ENCODE measurements at places on chromosomes 16 and 17.
A peak's percentile ranks its signal among the peaks of the same experiment; 100 is the strongest.

DNA sequence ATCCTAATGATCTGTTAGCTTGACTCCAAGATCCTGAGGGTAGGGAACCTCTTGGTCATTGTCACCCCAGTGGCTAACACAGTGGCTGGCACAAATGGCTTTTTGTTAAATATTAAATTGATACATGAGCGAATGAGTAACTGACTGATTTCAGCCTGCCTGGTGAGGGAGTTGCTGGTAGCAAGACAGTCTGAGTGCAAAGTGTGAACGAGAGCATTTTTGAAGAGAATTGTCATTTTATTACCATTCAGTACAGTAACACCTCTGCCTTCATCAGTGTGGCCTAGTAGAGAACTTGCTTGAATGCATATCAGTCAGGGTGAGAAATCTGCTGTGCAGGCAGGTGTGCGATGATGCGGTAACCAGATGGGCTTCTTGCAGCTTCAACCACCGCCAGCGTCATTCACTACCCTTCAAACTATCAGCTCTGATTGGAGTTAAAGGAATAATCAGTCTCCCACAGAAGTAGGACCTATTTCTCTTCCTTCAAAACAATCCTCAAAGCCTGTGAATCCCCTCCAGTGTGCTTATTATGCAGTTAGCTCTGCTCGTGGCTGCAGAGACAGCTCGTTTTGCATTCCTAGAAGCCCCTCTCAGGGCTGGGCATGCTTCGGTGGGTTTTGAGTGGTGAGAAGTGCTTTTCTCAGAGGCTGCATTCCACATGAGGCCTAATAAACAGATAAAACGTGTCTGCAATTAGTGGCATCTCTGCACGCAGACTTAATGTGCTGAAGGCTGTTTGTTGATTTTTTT lies 29.0 kb downstream of the HEXIM2 start:
- DNase-seq, result no peak

DNA sequence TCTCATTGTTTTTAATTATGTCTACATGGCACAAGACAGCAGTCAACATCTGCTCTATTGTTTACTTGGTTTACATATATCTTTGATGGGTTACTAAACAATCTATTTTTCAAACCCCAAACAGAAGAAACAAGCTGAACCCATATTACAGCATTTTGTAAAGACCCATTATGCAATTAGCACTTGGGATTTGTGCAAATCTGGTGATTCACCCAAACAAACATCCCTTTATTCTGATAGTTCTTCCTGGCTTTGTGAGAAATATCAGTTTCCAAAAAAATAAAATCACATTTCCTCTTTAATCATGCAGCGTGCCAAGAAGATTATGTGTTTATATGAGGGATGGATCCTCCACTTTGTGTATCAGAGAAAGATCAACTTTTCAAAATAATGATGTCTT lies 16.8 kb upstream of the RBFOX1 start:
- no peak for DNase-seq

DNA sequence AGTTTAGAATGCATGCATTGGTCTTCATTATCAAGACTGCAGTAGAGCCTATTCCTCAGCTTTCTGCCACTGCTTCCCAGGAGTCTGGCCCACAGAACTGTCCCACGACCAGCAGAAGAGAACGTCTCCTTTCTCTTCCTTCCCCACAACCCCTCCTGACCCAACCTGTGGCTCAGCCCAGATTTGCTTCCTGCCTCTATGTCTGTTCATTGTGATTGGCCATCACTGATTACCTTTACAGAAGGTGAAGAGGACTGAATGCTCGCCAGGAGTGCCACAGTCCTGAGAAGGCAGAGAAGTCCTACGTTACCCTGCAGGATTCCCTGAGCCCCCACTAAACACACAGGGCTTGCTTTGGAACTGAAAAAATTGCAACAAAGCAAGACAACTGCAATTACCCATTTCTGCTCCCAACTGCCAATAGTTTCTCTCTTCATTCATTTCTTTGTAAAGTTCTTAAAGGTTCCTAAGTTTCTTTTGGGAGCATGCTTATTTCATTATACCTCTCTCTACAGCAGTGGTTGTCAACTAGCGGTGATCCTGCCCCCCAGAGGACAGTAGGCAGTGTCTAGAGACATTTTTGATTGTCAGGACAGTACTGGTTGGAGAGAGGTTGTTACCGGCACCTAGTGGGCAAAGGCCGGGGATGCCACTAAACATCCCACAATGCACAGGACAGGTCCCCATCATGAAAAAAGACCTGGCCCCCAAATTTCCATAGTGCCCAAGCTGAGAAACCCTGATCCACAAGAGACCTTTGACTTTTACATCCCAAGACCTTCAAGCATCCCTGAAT lies 4.5 kb upstream of the NAT9 start:
- no peak for DNase-seq

GRCh38 chr16:82807311-82807710 lies 180.5 kb downstream of the CDH13 start:
- no peak for DNase-seq

DNA sequence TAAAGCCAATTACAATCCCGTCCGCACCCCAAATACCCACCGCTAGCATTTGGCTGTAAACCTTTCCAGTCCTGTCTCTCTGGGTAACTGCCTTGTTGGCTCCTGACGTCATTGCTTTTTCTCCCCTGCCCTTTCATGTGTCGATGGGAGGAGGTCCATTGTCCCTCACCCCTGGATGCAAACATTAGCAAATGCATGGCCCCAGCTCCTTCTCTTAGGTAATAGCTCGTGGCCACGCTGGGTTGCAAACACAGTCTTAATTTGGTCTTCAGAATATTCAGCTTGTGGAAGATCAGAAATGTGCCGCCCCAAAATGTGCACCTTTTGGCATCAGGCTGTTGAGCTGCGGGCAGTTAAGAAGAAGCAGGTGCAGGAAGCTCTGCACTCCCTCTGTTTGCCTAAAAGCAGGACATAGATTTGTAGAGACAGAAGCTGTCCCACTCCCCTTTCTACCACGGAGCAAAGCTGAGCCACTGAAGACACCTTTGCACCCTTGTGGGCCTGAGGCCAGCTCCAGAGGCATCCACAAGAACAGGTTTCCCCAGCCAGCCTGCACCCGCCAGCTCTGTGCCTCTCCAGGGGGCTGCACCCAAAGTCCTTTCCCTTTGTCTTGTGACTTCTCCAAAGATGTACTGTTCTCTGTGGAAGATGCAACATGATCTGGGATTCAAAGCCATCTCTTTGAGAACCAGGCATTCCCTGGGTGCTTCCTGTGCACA lies 127.3 kb downstream of the MGAT5B start:
- DNase-seq, result no peak

GRCh38 chr17:9028202-9028987 lies 7.1 kb downstream of the NTN1 start:
- DNase-seq, result no peak

DNA sequence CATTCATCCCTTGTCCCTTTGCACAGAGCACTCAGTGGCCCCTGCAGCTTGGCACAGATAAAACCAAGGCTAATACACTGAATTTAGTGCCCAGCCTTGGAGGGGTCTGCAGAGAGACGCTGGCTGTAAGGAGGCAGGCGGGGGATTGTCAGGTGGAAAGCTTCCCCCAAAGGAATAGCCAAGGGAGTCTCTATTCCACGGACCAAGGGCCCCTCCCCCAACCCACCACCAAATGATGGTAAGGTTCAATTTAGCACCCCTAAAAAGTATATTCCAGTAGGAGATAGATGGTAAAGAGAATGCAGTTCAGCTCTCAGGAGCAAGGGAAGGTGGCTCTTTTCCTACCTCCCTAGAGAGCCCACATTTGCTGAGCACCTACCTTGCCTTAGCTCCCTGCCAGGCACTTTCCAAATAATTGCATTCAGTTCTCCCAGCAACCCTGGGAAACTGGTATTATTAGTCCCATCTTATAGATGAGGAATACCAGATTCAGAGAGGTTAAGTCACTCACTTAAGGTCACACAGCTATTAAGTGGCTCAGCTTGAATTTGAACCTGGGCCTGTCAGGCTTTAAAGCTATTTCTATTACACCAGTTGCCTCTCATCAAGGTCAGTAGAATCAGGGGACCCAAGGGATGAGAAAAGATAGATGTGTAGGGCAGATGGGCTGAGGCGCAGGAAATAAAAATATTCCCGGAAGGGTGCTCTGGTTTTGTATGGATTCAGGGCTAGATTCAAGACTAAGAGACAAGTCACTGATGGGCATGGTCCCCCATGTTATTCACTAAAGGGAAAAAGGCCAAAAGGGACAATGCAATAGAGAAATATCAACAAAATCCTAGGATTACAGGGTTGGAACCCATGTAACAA lies 20.0 kb upstream of the ZFHX3 start:
- no peak for DNase-seq

DNA sequence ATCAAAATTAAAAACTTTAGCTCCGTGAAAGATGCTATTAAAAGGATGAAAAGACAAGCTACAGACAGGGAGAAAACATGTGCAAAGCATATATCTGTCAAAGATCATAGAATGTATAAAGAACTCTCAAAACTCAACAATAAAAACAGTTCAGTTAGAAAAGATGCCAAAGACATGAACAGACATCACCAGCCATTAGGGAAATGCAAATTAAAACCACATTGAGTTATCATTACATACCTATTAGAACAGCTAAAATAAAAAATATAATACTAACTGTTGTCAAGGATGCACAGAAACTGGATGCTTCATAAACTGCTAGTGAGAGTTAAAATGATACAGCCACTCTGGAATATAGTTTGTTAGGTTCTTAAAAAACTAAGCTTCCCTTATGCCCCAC lies 58.8 kb downstream of the NFATC3 start:
- no peak for DNase-seq

DNA sequence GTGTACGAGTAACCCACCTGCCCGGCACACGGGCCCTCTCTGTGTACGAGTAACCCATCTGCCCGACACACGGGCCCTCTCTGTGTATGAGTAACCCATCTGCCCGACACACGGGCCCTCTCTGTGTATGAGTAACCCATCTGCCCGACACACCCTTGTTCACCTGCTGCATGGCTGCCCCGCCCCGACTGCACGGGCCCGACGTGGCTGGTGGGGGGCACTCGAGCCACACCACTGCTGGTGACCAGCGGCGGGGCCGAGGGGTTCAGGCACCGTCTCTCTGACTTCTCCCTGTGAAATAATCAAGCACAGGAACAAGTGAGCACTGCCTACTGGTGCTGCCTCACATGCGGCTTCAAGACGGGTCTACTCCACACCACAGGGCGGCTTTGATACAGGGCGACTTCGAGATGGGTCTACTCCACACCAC lies 22.1 kb downstream of the MAP1LC3B start:
- no peak for DNase-seq

DNA sequence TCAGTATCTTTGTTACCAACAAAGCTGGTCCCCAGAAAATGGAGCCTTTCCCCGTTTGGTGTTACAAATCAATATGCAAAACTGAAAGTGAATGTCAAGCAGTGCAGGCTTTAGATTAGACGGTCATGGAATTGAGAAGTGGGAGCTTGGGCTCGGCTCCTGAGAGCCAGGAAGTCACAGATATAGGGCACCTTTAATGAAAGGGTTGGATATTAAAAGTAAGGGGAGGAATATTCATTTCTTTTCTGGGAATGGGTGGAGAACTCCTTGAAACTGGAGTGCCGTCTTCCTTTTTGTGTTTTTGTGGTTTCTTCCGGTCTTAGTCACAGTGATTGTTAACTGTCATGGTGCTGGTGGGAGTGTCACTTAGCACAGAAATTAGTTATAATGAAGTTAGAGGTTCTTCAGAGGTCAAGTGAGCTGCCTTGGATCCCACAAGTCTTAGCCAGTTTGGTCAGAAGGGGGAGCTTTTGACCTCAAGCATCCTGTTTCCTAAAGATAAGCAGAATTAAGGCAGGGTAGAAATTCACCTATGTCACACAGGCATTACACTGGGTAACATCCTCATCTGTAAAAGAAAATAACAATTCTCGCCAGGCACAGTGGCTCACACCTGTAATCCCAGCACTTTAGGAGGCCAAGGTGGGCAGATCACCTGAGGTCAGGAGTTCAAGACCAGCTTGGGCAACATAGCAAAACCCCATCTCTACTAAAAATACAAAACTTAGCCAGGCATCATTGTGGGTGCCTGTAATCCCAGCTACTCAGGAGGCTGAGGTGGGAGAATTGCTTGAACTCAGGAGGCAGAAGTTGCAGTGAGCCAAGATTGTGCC lies 9.6 kb upstream of the EIF1 start:
- peak; percentile 58 for DNase-seq

- no peak for DNase-seq
Measured at GRCh38 chr16:8808613-8809353, 11.1 kb downstream of the PMM2 start.

GRCh38 chr17:18974407-18975149 lies 22.6 kb downstream of the SLC5A10 start:
- DNase-seq, result no peak

GRCh38 chr17:64982139-64982915 lies 63.0 kb upstream of the LRRC37A3 start:
- DNase-seq, result no peak

GRCh38 chr16:67537270-67537635 lies 8.6 kb downstream of the RIPOR1 start:
- peak; percentile 33 for DNase-seq

DNA sequence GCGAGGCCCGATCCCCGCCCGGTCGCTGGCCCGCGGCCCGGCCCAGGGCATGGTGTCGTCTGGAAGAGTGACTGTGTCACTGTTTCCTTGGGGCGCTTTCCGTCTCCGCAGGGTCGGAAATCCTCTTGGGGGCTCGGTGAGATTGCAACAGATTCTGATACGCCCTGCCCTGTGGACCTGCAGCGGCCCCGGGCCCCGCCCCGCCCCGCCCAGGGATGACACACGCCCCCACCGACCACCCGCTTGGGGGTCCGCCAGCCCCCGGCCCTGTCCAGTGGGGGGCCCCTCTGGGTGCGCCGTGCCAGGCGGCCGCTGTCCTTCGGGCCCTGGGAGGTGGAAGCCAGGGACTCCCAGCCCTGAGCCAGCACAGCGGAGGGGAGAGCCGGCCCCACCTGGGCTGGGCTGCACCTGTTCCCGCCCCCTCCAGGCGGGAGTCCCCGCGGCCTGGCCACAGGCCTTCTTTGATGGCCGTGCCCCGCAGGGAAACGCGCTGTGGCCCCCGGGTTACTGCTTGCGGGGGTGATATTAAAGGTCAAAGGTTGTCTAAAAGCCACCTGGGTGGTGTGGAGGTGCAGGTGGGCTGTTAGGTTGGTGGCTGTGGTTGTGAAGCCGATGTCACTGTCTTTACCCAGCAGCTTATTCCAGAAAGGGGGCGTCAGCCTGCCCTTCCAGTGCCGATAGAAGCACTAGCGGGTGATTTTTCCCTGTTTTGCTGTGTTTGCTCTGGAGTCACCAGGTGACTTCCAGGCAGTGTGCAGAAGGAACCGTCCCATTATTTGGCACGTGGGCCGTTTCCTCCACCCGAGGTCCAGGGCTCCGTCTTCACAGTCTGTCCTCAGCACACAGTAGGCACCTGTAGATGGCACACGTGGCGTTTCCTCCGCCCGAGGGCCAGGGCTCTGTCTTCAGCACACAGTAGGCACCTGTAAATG lies 752 bp downstream of the TBC1D24 start:
- peak; percentile 8 for DNase-seq

GRCh38 chr17:74332763-74333283 lies 6.8 kb downstream of the KIF19 start:
- DNase-seq, result no peak

- no peak for DNase-seq
Measured at GRCh38 chr17:51765282-51766135, 393.0 kb downstream of the CA10 start.
